ENCODE measurements at places on chromosomes 5 and 9.

- no peak for DNase-seq
These were observed 267.9 kb downstream of the COX7C start for GRCh38 chr5:86885489-86886230.

- no peak for DNase-seq
These were observed 317.0 kb upstream of the ADCY2 start for GRCh38 chr5:7078901-7079300.

DNA sequence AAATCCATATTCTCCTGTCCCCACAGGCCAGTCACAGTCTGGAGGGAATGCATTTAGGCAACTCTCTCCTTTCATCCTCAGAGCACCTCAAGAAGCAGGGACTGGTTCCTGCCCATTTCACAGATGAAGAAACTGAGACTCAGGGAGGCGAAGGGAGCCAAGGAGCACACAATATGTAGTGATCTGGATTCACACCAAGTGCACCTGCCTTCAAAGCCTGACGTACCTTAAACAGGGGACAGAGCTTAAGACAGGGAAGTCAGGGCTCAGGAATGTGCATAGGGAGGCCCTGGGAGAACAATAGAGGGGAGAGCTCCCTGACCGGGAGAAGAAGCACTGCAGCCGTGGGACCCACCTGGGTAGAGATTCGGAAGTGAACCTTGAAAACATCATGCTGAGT is 83.0 kb downstream of the GABBR2 start:
- DNase-seq: no peak

DNA sequence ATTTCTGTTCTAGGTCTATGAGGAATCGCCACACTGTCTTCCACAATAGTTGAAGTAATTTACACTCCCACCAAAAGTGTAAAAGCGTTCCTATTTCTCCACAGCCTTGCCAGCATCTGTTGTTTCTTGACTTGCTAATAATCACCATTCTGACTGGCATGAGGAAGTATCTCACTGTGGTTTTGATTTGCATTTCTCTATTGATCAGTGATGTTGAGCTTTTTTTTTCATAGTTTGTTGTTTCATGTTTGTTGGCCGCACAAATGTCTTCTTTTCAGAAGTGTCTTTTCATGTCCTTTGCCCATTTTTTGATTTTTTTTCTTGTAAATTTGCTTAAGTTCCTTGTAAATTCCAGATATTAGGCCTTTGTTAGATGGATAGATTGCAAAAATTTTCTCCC is 867.1 kb downstream of the DTWD2 start:
- no peak for DNase-seq

DNA sequence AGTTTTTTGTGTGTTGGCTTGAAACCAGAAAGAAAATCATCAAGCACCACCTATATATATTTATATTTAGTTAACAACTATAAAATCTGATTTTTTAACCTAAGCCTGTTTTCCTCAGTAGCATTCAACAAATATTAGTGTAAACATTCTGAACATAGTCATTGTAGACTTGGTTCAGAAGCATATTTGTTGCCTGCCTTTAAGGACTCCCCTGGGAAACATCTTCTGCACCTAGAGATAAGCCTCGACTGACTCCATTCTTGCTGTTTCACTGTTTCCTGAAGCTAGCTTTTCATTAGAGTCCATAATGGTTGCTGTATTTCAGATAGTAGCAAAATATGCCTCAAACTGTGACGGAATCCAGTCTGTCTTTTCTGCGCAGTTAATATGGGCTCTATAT is 123.5 kb downstream of the TRIO start:
- DNase-seq: no peak

DNA sequence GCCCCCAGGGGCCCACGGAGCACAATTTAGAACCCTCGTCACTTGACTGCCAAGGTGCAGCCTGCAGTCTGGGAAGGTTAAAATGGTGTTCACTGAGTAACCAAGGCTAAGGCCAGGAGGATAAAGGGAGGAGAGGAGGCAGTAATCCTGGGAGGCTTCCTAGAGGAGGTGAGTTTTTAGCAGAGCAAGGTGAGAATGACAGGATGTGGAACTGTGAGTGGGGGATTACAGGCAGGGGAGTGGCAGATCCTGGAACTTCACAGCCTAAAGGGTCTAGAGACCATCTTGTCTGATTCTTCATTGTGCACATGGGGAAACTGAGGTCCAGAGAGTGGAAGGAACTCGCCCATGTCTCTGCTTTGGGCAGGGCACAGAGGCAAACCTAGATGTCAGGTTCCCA is 42.5 kb upstream of the ASS1 start:
- no peak for DNase-seq

DNA sequence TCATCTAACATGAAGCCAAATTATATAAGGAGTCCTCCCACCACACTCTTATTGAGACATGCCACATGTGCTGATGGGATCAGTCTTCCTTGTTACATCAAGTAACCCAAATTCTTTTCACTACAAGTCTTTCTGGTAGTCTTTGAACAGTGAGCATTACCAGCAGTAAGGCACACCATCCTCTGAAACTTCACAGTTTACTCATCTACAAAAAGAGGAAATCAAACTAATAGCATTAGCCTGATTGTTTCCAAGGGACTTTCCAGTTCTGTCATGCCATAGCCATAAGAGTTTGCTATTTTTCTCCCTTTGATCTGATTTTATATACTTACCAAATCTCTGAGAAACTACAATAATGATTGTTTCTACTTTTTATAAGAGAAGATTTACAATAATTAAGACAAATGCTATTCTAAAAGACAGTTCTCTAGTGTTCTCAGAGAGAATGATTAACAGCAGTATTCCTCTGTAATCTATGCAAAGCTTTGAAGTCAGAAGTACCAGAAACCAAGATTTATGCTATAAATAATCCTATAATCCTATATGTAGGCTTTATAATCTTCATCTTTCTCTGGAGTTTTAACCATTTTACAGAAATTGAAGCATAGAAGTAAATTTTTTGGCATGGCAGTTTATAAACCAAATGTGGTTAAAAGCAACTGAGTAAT is 166.2 kb upstream of the ACO1 start:
- no peak for DNase-seq

DNA sequence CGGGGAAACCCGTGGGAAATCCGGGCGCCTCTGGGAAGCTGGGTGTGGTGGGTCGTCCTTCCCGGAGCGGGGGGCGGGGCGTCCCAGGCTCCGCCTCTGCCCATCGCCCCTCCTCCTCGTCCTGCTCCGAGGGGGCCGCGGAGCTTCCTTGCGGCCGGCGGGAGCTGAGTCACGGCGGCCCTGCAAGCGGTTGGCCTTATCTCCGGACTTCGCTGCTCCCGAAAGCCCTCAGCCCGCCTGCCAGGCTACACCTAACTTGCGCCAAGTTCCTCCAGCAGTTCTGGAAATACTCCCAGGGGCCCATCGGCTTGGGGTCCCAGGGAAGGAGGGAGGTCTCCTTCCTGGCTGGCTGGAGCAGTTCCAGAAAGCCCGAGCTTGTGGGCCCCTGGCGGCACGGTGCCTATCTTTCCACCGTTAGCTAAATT is 54.1 kb upstream of the CDKN2AIPNL start:
- DNase-seq: no peak

DNA sequence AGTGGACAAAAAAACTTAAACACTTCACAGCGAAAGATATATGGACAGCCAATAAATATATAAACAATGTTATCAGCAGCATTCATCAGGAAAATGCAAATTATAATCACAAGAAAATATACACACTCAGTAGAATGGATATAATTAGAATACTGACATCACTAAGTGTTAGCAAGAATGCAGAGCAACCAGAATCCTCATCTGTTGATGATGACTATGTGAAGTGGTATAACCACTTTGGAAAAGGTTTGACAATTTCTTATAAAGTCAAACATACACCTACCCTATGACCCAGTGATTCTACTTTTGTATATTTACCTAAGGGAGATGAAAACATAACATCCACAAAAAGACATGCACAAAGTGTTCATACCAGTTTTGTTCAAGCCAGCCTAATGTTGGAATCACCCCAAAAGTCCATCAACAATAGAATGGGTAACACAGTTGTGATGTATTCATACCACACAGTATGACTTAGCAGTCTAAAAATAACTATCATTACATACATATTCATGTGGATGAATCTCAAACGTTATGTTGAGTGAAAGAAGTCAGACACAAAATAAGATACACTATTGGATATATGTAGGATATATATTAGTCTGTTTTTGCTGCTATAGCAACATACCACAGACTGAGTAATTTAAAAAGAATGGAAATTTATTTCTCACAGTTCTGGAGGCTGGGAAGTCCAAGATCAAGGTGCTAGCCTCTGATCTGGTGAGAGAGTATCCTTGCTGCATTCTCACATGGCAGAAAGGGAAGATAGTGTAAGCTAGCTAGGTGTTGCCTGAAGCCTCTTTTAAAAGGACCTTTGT is 148.8 kb upstream of the ADAMTSL1 start:
- DNase-seq: no peak

- DNase-seq: no peak
These were observed 139.2 kb upstream of the SMARCA2 start for GRCh38 chr9:1875921-1876448.

DNA sequence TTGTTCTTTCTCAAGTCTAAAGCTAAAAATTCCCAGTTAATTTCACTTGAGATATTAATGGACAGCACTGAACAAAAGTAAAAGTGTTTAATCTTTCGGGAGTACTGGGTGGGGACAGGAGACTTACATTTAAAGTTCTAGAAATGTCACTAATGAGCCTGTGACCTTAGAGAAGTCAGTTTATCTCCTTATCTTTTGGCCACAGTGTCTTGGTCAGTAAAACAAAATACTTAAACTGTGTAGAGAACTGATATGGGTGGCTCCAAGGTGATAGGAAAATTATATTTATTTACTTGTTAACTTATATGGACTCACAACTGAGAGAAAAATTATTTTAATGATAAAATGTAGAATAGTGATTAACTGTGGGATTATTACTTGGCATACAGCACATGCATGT is 8.9 kb downstream of the IPO11 start:
- no peak for DNase-seq

- no peak for DNase-seq
These were observed 18.3 kb upstream of the IL9 start for GRCh38 chr5:135913713-135914626.

- no peak for DNase-seq
These were observed 4.3 kb upstream of the EMB start for GRCh38 chr5:50445296-50445949.

DNA sequence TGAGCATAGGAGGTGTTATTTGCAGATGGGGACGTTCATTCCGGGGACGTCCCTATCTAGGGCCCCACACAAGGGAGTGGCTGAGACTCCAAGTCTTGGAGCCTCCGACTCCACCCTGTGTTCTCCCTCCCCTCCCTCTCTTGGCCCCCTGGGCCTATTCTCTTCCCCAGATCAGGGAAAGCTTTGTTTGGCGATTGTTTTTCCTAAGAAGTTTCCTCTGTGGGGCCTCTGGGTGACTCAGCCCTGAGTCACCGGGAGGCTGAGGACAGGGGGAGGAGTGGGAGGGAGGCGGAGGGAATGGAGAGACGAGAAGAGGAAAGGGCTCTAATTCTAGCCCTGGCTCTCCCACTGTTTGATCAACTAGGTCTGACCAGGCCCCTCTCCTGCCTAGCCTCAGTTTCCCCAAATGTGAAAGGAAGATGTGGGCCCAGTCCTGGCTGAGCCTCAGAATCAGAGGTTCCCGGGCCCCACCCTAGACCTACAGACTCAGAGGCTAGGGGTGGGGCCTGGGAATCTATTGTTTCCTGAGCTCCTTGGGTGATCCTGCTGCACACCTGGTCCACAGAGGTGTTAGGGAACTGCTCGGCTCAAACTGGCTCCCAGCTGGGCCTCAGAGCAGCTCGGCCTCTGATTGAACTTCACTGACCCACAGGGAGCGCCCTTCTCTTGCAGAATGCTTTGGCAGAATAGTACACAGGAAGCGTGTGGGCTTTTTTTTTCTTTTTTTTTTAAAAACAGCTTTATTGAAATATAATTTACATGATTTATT is 19.2 kb downstream of the GSN start:
- DNase-seq: no peak

Measured in stimulated activated CD8-positive, alpha-beta memory T cell treated with anti-CD3 and anti-CD28 coated beads, Interleukin-15, amount 100 ng/mL, for 1 hour (primary cell).